ENCODE measurements at places on chromosomes 5 and 9.

DNA sequence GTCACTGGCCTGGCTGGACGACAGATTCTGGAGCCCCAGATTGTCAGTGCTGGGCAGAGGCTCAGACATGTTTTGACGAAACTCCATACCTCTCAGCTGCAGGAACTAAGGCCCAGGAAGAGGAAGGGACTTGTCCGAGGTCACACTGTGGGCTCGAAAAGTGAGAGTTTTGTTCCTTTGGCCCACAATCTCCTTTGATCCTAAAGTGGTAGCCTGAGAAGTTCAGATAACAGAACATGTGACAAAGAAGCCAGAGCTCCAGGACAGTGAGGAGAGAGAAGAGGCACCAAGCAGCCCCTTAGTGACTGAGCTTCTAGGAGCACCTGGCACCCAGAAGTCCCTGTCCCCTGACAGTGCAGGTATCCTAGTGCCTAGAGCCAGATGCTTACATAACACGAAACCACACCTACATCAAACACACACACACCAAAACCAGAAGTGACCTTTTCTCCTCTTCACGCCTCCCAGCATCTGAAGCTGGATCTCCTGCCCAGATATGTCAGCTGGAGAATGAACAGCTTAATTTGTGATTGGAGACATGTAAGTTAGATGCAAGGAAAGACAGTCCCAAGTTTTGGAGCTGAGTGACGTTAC is 88.9 kb downstream of the ADRB2 start:
- peaks cover 10% of the 10 kb centered on the region for H3K4me1 ChIP-seq
- no peak for DNase-seq
- H3K4me3 ChIP-seq, result no peak overlapping the region
- no peaks in the 10 kb centered on the region for H3K27me3 ChIP-seq
- no peaks in the 10 kb centered on the region for H3K36me3 ChIP-seq
- H3K27ac ChIP-seq, result no peak overlapping the region

GRCh38 chr5:104540448-104540847 is 977.9 kb upstream of the NUDT12 start:
- no peaks in the 10 kb centered on the region for H3K4me1 ChIP-seq
- no peak for DNase-seq
- H3K4me3 ChIP-seq, result no peak overlapping the region
- H3K36me3 ChIP-seq, result no peaks in the 10 kb centered on the region
- H3K27ac ChIP-seq, result no peak overlapping the region

GRCh38 chr9:132986640-132987620 is 8.4 kb downstream of the GFI1B start:
- H3K27ac ChIP-seq, result no peak overlapping the region
- H3K4me3 ChIP-seq, result no peak overlapping the region
- no peak for DNase-seq
- peaks cover 79% of the 10 kb centered on the region for H3K27me3 ChIP-seq

DNA sequence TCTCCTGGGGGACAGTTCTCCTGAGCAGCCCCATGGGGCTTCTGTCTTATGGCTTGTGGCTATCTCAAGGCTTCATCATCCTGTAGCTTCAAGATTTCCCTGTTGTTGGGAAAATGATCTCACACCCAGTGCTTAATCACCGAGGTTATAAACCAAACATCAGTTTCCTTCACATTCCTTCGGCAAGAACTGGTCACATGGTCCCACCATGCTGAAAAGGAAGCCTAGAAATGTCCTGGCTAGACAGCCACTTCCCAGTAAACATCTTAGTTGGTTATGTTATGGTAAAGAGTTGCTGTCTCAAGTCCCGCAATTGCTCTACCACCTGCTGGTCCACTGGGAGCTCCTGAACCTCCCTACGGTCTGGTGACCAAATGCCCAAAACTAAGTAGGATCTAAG is 66.0 kb downstream of the RAB3C start:
- H3K4me3 ChIP-seq, result no peak overlapping the region
- DNase-seq, result no peak
- no peaks in the 10 kb centered on the region for H3K4me1 ChIP-seq

- H3K27ac ChIP-seq, result no peak within 1 kb of the TSS
- H3K36me3 ChIP-seq, result no peaks in the 10 kb centered on the region
- no peak for DNase-seq
- no peak within 1 kb of the TSS for H3K4me3 ChIP-seq
- H3K4me1 ChIP-seq, result peaks cover 24% of the 10 kb centered on the region
Measured at GRCh38 chr5:173327948-173328843, at the start of gene STC2. Gene STC2 (minus strand): TSS chr5:173328414. CDS start chr5:173328193, 221 bp downstream.

DNA sequence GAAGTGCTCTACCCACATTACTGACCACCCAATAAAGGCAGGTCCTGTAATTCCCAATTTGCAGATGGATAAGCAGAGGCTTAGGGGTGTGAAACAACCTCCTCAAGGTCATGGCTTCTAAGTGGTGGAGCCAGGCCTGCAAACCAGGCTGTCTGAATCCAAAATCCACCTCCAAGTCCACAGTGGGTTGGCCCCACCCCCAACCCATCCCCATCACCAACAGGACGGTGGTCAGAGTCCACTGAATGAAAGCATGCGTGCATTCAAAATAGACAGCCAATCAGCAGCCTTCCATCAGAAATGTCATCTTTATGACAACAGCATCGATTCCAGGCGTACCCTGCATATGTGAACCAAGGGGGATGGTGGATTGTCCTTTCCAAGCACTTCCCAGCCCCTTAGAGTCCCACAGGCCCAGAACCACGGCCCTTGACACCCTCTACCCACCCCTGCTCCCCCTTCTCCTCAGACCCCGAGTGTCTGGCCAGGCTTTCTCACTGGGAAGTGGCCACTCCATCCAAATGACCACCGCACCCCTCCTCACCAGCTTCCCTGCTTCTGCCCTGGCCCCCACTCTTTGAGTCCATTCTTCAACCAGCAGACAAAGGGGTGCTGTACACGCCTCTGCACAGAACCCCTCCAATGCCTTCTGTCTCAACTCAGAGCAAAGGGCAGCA is 133.1 kb downstream of the KCNIP1 start:
- no peak for DNase-seq
- H3K4me3 ChIP-seq, result no peak overlapping the region
- no peaks in the 10 kb centered on the region for H3K36me3 ChIP-seq

- no peaks in the 10 kb centered on the region for H3K36me3 ChIP-seq
- no peaks in the 10 kb centered on the region for H3K4me1 ChIP-seq
- H3K27me3 ChIP-seq, result no peaks in the 10 kb centered on the region
- no peak overlapping the region for H3K27ac ChIP-seq
- no peak for DNase-seq
Measured at GRCh38 chr9:77435688-77436087, 212.4 kb downstream of the GNA14 start.

DNA sequence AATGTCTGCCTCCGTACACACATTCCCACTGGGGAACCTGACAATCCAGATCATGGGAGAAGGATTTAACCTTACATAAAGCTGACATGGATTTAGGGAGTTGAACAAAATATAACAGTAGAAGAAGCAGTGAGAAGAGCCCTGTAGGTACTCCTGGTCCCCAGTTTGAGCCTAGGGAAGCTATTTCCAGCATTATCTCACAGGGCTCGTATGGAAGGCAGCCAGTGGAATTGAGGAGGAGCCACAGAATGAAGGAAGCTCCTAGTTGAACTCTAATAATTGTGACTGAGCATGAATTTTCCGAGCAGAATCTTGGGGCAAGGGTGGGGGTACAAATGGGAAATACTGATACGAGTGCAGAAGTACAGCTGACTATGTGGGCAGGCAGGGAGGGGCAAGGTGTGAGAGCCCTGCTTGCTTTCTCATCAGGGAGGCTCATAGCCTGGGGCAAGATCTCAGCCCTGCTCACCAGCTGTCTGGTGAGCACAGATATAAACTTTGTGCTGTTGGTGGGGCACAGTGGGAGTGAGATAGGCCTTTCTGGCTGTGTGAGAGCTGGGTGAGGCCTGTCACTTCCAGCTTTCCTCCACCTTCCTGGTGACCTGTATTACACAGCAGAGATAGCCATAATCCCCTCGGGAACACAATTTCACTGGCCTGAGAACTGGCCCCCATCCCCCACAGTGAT is 290.7 kb upstream of the IL12B start:
- H3K4me3 ChIP-seq, result no peak overlapping the region
- no peak overlapping the region for H3K27ac ChIP-seq
- H3K27me3 ChIP-seq, result no peaks in the 10 kb centered on the region
- H3K36me3 ChIP-seq, result no peaks in the 10 kb centered on the region
- no peak for DNase-seq
- H3K4me1 ChIP-seq, result no peaks in the 10 kb centered on the region

- no peaks in the 10 kb centered on the region for H3K27me3 ChIP-seq
- no peak overlapping the region for H3K4me3 ChIP-seq
- H3K4me1 ChIP-seq, result no peaks in the 10 kb centered on the region
- no peaks in the 10 kb centered on the region for H3K36me3 ChIP-seq
- H3K27ac ChIP-seq, result no peak overlapping the region
Measured at GRCh38 chr5:154107756-154108155, 69.0 kb downstream of the MFAP3 start.

DNA sequence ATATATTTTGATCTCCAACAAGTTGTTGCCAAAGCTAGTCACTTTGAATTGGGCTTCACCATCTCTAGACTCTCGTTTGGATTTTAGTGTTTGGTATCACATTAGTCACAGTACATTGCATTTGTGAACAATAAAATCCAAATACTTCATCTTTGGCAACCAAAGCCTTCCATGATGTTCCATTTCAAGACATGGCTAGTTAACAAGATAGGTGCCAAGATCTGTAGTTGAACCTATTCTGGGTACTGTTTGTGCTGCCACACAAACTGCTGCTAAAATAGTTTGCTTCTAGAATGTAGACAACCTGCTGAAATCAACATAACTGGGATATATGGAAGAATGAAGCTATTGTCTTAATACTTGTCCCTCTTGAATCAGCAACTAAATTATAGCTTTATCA is 207.5 kb downstream of the LRRC70 start:
- H3K36me3 ChIP-seq, result no peaks in the 10 kb centered on the region
- no peaks in the 10 kb centered on the region for H3K27me3 ChIP-seq
- DNase-seq, result no peak
- no peak overlapping the region for H3K4me3 ChIP-seq
- no peaks in the 10 kb centered on the region for H3K4me1 ChIP-seq

- DNase-seq, result no peak
- peaks cover 45% of the 10 kb centered on the region for H3K4me1 ChIP-seq
- no peaks in the 10 kb centered on the region for H3K27me3 ChIP-seq
- H3K4me3 ChIP-seq, result no peak overlapping the region
- H3K27ac ChIP-seq, result no peak overlapping the region
- H3K36me3 ChIP-seq, result no peaks in the 10 kb centered on the region
Measured at GRCh38 chr9:75106857-75107256, 18.5 kb downstream of the OSTF1 start.

DNA sequence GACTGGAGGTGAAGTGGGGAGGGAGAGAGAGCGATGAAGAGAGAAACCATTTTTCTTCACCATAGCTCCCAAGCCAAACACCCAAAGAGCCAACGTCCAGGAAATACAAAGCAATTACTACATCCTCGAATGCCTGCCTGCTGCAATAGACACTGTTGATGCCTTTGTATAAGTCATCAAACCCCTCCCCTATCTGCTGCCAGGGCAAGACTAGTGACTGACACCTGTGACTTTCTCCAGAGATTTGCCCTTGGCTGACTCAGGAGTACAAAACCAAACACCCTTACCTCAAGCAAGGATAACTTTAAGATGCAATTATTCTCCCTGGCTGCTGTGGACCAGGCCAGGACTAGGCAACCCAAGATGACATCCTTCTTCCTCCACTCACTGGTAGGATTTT is 81.8 kb upstream of the RASA1 start:
- H3K4me3 ChIP-seq, result no peak overlapping the region
- H3K27ac ChIP-seq, result no peak overlapping the region
- DNase-seq, result no peak

DNA sequence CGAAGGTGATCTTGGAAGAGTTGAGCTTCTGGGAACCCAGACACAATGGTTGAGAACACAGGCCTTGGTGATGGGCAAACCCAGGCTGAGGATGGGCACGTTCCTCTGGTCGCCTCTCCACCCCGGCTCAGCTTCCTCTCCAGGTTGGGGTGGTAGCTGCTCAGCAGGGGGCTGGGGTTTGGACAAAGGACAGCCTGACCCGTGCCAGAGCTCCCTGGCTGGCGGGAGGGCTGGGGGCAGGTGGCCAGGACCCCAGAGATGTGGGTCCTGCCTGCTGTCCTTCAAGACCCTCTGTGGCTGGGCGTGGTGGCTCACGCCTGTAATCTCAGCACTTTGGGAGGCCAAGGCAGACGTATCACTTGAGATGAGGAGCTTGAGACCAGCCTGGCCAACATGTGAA is 25.2 kb downstream of the NCS1 start:
- H3K27ac ChIP-seq, result no peak overlapping the region
- no peaks in the 10 kb centered on the region for H3K36me3 ChIP-seq
- DNase-seq, result no peak
- no peak overlapping the region for H3K4me3 ChIP-seq
- H3K27me3 ChIP-seq, result peaks cover 16% of the 10 kb centered on the region

DNA sequence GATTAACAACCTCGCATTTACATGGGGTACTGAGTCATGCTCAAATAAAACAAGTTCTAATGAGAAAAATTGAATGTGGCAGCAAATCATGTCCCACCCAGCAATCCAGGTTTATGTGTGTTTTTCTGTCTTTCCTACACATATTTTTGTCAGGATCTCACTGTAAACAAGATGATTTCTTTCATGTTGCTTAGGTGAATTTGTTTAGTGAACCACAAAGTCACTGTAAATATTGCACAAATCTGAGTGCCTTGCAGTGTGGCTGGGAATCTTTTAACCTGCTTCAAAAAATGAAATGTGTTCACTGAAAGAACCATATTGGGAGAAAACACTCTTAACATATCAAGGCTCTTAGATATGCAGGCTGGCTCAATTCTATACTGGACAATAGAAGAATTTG is 23.1 kb upstream of the ZCCHC7 start:
- H3K27ac ChIP-seq, result no peak overlapping the region
- no peak overlapping the region for H3K4me3 ChIP-seq
- no peak for DNase-seq
- H3K36me3 ChIP-seq, result no peaks in the 10 kb centered on the region
- no peaks in the 10 kb centered on the region for H3K4me1 ChIP-seq

DNA sequence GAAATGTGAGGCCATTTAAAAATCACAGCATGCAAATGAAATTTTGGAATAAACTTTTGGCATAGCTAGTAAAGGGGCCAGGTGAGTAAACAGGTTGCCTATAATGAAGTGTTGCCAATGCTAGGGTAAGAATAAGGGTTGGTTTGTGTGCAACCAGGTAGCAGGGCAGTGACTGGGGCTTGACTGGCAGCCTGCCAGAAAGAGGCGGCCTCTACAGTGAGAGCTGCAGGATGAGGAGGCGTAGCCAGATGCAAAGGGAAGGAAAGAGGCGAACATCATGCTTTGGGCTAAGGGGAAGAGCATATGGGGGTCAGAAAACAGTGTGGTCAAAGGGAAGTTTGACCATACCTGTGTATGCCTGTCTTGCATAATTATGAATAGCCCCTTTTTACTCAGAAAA is 70.6 kb downstream of the MAST4 start:
- no peak for DNase-seq
- H3K27me3 ChIP-seq, result peaks cover 3% of the 10 kb centered on the region
- H3K27ac ChIP-seq, result no peak overlapping the region

GRCh38 chr9:107675351-107676259 is 186.0 kb upstream of the KLF4 start:
- no peaks in the 10 kb centered on the region for H3K27me3 ChIP-seq
- DNase-seq, result no peak
- no peak overlapping the region for H3K27ac ChIP-seq
- H3K4me3 ChIP-seq, result no peak overlapping the region
